CD4-positive, alpha-beta T cell treated with Interleukin-4 for 1 hour (primary cell): ENCODE measurements at places on chromosomes 6 and 20.

DNA sequence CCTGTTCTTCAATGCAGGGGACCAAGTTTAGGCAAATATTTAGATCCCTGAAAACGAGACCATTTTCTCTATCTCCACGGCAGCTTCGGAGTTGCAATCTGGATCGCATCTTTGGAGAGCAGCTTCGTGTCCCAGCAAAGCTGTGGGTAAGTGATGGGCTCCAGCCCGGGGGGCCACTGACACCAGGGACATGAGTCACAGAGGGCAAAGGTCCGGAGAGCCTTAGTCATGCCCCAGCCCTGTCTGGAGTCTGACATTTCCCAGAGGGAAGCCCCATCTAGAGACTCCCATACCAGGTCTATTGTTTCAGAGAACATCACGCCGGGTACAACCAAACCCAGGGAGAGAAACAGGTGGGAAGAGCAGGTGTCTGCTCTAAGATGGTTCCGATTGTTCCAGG, 95.9 kb downstream of the NFATC2 start:
- no peak for DNase-seq

DNA sequence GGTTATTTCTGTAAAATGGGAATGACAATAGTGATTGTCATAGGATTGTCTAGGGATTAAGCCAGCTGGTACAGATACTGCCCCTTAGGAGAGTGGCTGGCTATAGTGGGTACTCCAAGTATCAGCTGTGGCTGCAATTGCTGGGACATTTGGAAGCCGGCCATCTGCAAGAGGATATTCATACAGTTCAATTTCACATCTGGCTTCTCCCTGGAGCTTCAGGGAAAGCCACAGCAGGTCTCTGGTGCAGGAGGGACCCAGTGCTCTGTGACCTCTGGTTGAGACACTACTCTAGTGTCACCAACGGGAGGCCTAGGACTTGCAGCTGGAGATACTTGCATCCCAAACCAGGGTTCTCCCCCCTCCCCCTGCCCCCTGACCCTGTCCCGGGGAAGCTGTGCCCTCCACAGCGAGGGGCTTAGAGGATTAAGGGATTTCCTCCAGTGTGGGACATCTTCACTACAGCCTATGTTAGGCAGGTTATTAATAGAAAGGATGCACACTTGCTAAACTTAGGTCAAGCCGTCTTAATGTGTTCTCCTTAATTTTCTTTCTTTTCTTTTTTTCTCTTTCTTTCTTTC, 2.7 kb downstream of the SLC2A10 start:
- no peak for DNase-seq

DNA sequence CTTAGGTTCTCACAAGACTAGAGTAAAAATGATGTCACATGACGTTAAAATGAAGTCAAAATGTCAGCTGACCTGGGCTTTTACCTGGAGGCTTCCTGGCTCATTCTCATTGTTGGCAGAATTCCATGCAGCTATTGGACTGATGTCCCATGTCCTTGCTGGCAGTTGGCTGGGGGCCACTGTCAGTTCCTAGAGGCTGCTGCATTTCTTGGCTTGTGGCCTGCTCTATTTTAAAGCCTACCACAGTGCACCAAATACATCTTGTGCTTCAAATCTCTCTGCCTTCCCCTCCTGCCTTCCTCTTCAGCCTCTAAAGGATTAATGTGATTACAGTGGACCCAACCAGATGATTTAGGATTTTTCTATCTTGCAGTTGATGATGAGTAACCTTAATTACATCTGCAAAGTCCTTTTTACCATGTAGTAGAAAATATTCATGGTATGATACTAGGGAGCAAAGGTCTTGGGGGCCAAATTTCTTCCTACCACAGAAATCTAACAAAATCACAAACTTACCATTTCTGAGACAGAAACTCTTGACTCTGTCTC, 81.9 kb downstream of the FIG4 start:
- DNase-seq, result no peak

DNA sequence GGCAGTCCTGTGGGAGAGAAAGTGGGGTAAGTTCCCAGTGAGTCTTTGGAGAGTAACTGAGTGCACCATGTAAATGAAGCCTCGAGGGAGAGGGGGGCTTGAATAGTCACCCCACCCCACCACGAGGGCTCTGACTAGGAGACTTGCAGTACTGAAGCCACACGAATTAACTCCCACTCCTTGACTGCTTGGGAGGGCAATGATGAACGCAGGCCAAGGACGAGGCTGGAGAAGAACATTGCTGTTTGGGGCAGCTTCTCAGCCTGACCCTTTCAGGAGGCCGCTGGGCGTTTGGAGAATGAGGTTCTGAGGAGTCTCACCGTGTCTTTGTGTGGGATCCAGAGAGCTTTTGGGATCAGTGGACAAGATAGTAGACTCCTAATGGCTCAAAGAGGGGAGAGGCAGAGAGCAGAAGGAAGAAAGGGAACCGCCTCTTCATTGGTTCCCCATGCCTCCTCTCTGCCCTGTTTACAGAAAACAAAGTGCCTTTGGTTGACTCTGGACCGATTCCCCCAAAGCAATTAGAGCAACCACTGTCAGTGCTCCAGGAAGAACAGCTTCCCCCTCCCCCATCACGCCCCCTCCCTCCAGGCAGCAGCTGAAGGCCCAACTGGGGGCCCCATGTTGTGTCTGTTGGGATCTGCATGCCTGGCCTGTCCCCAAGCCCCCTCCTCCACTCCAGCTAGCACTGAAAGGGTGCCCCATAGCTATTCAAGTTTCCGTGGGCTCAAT, 41.7 kb upstream of the CDKN1A start:
- no peak for DNase-seq

GRCh38 chr20:60851826-60852704, 400.0 kb upstream of the CDH4 start:
- no peak for DNase-seq

- DNase-seq, result peak; percentile 8
Measured at GRCh38 chr6:144481527-144481926, 196.4 kb downstream of the UTRN start.

GRCh38 chr6:128439627-128440026, 80.8 kb downstream of the PTPRK start:
- DNase-seq, result no peak

DNA sequence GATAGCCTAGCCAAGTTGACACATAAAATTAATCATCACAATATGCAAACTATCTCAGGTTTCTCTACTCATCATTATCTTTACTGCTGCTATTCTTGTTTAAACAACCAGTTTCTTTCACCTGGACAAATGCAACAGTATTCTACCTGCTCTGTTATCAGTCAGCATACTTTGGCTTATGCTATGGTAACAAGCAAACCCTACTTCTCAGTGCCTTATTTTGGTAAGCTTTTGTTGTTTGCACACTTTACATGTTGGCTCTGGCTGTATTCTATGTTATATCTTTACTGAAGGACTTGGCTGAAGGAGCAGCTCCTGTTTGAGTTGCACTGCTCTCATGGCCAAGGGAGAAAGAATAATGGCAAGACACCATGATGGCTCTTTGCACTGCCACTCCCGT, 463.1 kb downstream of the EPM2A start:
- no peak for DNase-seq
